ENCODE measurements at places on chromosomes 12 and 14.
A peak's percentile ranks its signal among the peaks of the same experiment; 100 is the strongest.

DNA sequence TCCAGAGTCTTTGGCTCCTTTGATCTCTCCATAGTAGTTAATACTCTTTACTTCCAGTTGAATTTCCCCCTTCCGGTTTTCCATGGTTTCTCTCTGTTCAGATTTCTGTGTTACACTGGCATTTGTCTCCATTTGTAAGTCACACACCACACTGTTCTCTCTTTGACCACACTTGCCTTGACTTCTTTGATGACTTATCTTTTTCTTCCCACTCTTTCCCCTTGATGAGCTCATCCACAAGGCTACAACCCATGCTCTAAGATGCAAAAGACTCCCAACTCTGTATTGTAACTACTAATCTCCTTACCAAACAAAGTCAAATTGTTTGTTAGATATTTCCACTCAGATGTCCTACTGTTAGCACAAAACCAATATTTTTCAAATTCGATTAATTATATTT, 242.7 kb upstream of the E2F7 start:
- DNase-seq = no peak

GRCh38 chr12:25833657-25834056, 124.8 kb upstream of the RASSF8 start:
- no peak for DNase-seq

DNA sequence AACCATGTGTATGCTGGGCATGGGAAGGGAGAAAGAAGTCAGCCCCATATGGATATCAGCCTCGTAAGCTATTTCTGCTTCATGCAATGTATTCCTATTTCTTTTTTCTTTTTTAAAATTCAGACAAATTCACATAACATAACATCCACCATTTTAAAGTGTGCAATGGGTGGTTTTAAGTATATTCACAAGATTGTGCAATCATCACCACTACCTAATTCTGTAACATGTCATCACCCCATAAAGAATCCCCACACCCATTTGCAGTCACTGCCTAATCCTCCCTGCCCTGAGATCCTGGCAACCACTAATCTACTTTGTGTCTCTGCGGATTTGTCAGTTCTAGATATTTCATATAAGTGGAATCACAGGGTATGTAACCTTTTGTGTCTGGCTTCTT, 9.5 kb downstream of the POMT2 start:
- no peak for DNase-seq

- DNase-seq = peak; percentile 12
Measured at GRCh38 chr12:49808686-49809380, 19.4 kb downstream of the NCKAP5L start.

- no peak for DNase-seq
Measured at GRCh38 chr14:45641541-45641940, 388.5 kb upstream of the MIS18BP1 start.

- DNase-seq = no peak
Measured at GRCh38 chr12:18467620-18468245, 206.4 kb downstream of the PIK3C2G start.

DNA sequence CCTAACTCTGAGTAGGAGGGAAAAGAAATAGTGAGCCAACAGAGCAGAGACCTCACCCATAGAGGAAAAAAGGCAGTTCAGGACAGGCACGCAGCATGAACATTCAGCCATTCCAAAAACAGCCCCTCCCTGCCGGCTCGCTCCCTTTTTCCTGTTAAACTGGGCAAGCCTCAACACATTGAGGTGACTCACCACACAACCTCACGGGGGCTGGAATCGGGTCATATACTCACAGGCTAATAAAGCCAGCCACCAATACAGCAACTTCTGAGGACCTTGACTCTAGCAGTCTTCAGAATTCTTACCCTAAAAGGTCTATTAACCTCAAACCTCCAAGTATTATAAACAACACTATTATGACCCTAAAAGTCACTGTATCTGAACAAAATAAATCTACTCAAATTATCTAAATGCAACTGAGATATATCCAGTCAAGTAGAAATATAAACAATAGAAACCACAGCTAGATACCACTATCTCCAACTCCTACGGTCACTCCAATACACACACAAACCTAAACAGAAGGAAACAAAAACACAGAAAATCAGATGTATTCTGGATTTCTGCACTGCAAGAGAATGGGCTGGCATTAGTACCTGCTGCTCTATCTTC, 6.3 kb downstream of the YBX3 start:
- DNase-seq = peak; percentile 94

DNA sequence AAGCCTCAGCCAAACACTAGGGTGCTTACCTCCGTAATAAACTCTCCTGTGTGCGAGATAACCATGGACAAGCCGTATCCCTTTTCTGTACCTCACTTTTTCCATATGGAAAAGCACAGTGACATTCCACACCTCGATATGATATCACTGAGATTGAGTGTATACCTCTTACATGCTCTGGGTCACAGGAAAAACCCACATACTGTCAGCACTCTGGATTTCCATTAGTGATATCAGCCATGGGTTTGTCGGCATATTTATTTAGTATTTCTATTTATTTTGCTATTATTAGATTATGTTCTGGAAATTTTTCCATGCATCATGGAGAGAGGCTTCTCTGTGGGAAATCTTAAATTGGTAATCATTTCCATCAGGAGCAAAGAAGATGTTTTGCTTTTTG, 28.0 kb upstream of the DAAM1 start:
- DNase-seq = no peak

DNA sequence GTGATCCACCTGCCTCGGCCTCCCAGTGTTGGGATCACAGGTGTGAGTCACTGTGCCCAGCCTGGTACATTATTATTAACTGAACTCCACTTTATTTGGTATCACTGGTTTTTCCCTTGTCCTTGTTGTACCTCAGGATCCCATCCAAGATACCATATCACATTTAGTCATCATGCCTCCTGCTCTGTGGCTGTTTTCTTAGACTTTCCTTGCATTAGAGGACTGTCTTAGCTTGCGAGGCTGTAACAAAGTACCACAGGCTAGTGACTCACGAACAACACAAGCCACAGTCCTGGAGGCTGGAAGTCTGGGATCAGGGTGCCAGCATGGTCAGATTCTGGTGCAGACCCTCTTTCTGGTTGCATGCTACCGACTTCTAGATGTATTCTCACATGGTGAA, 12.2 kb downstream of the KLC1 start:
- peak; percentile 65 for DNase-seq

DNA sequence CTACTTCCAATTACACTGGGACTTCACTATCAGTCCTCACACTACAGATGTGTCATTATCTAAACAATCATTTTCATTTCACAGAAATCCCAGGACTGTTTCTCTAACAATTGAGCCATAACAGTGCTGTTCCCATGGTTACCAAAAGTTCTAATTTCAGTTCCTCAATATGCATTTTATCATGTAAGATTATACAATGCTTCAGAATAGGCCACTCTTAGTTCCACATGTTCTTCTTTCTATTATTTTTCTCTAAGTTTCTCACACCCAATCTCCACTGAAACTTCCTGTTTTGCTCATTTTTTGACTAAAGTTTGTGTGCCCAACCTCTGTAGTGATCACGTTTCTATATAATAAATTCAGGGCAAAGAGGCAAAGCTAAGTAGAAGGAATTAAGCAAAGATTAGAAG, 185.8 kb downstream of the DUSP6 start:
- peak; percentile 85 for DNase-seq

DNA sequence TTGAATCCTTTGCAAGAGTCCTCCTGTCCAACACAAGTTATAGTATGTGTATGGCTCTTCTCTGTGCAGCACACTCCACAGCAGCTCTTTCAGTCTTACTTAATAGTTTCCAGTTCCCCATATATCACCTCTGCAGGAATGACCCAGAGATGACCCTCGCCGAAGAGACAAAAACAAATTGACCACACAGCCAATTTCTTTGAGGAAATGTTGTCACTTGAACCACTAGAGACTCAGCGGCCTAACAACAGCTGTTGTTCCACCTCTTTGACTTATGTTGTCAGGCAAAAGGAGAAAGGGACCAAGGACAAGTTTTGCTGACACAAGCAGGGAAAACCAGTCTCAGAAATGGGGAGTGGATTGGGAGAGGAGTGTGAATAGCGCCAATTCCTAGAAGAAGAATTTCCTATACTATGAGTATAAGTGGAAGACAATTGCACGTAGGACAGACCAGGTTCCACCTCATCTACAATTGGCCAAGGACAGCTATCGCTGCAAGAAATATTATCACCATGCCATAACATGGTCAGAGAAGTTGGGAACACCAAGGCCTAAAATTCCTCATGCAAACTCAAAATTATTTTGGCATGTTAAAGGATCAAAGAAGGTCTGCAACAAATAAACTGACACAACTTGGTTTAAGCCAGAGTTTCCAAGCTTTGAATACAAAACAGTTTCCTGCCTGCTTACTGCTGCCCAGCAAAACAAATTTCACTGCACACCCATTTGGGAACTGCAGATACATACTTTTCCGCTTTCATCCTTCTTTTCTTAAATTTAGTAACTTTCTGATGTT, 41.7 kb upstream of the ITPR2 start:
- DNase-seq = no peak

- no peak for DNase-seq
Measured at GRCh38 chr14:36215217-36215598, 38.7 kb upstream of the PTCSC3 start.

DNA sequence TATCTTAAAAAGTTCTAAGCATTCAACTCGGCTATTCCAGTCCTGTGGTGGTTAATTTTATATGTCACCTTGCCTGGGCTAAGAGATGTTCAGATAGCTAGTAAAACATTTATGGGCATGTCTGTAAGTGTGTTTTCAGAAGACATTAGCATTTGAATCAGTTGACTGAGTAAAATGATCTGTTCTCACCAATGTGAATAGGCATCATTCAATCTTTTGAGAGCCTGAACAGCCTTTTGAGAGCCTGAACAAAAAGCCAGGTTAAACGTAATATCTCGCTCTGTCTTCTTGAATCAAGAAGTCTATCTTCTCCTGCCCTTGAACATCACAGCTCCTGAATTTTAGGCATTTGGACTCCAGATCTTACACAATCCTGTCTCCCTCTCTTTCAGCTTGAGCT, 1266.1 kb downstream of the LRFN5 start:
- DNase-seq = no peak

DNA sequence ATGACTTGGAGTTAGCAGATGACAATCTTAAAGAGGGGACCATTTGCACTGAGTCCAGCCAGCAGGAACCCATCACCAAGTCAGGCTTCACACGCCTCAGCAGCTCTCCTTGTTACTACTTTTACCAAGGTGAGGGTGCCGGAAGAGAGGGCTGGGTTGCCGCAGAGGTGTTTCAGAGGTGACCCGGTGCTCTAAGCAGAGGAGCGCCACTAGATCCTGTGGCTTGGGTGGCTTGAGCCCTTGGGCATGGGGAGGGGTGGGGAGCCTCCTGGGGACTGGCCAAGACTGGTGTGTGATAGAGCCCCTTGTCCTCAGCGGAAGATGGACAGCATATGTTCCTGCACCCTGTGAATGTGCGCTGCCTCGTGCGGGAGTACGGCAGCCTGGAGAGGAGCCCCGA, 17.7 kb downstream of the POP5 start:
- no peak for DNase-seq

DNA sequence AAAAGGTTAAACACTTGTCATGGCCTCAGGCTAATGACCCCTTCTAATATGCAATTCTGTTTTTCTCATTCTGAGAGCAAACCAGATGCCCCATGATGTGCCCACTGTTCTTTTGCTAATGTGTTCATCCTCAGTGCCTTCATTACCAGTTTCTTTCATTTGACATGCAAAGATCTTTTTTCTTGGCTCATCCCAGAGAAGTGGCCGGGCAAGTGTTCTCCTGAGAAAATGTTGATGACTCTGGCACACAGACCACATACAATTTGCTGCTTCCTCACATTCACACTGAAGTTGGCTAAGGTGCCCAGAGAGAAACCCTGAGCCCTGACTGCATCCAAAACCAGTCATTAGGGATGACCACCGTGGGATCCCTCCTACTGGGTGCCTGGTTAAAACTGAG, 833.3 kb downstream of the DIO2 start:
- DNase-seq = no peak
